ENCODE measurements at places on chromosomes 3 and 15.
A peak's percentile ranks its signal among the peaks of the same experiment; 100 is the strongest.

- no peak for DNase-seq
Observed at GRCh38 chr15:93954985-93955571, 276.3 kb upstream of the MCTP2 start.

DNA sequence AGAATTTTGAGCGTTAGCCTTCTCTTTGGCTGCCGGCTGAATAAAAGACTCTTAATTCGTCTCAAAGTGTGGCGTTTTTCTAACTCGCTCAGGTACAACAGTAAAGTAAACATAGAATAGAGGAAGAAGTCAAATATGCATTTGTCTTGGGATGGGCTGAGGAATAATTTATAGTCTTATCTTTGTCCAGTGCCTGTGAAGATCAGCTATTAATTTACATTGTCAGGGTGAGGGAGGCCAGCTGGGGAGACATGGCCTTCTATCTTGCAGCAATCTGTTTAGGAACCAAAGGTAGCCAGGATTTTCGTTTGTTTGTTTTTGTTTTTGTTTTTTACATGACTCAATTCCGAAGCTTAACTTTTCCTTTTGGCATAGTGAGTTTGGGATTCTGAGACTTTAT lies 100.2 kb downstream of the VPS8 start:
- DNase-seq, result no peak

DNA sequence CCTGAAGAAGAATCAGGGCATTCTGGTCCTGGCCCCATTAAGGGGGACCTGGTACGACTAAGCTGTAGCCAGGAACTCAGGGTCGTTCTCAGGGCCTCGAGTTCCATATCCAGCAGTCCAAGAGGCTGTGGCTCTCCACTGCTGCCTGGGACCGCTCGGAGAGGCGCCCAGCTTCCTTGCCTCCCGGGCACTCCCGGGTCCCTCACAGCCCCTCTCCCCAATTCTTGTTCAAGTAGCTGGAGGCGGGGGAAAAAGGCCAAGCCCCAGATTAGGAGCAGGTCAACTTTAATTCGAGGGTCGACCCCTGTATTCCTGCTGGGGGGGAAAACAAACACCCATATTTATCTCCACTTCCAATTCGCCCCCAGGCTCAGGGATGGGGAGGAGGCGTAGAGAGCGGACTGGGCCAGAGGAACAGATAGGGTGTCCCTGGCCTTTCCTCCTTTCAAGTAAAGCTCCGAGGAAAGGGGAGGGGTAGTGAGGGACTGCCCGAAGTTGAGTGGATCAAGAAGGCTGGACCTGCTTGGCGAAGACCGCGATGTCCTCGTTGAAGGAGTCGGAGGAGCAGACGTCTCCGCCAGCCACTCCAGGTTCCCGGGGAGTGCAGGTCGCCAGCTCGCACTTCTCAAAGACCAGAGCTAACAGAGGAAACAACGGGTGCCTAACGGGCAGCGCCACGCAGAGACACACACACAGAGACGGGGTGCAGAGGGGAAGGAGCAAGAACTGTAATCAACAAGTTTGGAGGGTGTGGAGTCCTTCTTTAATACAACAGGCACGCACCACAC lies 4.4 kb downstream of the MEIS2 start:
- DNase-seq, result no peak

GRCh38 chr3:170226426-170226960 lies 4.3 kb downstream of the PRKCI start:
- DNase-seq, result no peak

DNA sequence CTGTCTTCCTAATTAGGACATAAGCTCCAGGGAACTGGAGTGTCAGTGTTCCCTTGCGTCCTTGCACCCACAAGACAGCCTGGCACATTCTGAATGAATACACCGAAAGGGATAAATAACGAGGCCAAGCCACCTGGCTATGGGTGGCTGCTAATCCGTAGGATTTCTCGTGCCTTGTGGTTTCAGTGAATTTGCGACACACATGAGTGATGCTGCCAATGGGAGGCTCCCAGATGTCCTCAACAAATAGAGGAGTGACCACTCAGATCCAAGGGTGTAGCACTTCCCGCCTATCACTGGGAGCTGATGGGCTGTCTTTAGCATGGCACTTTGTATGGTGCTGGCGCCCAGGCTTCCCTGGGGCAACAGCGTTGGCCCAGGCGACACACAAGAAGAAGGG lies 43.4 kb downstream of the APBA2 start:
- DNase-seq, result no peak

- no peak for DNase-seq
Observed at GRCh38 chr15:80554560-80554959, 140.6 kb upstream of the ABHD17C start.

DNA sequence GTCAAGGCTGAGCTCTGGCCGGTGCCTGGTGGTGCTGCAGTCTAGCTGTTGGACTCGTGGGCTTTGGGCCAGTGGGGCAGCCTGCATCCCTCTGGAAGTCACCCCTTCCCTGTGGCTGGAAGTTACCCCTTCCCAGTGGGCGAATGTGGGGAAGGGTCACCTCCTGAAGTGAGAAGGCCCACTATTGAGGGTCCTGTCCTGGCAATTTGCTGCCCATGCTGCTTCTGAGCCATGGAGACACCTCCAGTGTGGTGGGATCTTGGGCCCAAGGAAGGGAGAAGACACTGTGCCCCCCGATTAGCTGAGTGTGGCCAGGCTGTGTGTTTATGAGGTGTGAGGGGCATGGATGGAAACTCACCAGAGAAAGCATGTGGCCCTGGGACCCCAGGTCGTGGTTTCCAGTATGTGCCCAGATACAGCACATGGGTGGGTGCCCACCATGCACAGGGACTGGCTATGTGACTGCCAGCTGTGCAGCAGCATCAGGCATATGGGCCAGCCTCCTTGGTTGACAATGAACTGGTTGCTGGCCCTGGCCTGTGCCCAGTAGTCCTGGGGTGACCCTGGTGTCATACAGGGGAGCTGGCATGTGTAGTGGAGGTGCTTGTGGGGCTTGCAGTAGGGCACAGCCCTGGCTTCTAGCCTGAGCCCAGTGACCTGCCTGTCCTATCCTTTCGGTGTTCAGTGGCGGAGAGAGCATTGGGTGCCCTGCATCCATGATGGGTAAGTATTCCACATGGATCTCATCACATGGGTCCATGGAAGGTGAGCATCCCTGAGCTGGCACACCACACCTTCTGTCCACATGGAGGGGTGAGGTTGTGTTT lies 221.2 kb downstream of the SNRPN start:
- DNase-seq, result peak; percentile 1

- no peak for DNase-seq
Observed at GRCh38 chr3:173957646-173958045, 560.1 kb downstream of the NLGN1 start.

- no peak for DNase-seq
Observed at GRCh38 chr15:49815526-49815925, 194.7 kb downstream of the DTWD1 start.

GRCh38 chr3:126656371-126657134 lies 1.6 kb upstream of the TXNRD3 start:
- DNase-seq, result no peak

DNA sequence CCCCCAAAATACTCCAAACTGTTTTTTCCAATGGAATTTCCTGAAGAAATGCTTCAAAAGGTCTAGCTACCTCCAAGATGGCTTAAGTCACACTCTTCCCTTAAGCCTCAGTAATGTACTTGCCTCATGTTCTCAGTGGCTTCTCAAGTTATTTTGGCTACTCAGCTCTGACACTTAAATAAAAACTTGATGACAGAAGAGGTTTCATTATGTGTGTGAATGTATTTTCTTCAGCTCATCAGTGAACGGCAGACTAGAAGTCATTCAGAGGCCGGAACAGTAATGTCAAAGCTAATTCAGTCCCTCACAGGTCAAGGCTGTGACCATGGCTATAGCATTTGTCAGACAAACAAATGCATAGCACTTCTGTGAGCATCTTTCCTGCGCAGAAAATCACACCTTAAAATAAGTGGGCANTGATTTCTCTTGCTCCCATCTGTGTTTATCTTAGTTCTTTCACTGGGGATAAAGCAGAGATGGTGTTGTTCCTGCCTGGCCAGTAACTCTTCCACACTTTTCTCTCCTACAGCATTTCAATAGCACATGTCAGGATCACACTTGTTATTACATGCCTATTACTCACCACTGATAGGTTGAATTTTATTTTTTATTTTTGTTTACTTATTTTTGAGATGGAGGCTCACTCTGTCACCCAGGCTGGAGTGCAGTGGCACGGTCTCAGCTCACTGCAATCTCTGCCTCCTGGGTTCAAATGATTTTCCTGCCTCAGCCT lies 68.5 kb upstream of the PLCL2 start:
- peak; percentile 69 for DNase-seq

- no peak for DNase-seq
Observed at GRCh38 chr3:10888518-10889090, 72.6 kb downstream of the SLC6A11 start.

DNA sequence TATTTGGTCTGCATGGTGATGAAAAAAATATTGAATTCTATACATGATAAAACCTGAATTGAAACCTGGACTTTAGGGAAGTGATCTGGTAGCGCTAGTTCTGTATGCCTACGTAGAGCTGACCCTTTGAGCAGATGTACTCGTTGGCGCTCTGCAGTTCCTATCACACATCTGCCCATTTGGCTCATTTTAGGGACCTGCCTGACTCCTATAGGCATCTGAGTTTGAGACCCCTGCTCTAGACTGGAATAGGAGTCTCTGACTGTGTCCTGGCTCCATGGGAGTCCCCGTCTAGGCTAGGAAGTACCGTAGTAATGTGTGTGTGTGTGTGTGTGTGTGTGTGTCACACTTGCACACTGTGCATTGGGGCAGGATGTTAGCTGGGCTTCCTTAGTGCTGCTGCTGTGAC lies 21.2 kb downstream of the STARD5 start:
- DNase-seq, result no peak

GRCh38 chr15:92448370-92448769 lies 54.7 kb downstream of the ST8SIA2 start:
- no peak for DNase-seq

- DNase-seq, result no peak
Observed at GRCh38 chr3:86973440-86973839, 17.5 kb downstream of the VGLL3 start.

GRCh38 chr15:89785774-89786140 lies 9.6 kb downstream of the MESP2 start:
- no peak for DNase-seq

- DNase-seq, result no peak
Observed at GRCh38 chr3:158762701-158763100, 30.4 kb upstream of the RARRES1 start.

GRCh38 chr3:107963581-107963980 lies 127.2 kb downstream of the CD47 start:
- no peak for DNase-seq

- DNase-seq, result no peak
Observed at GRCh38 chr3:157274644-157275137, 114.7 kb upstream of the CCNL1 start.

GRCh38 chr3:182527745-182528144 lies 265.6 kb upstream of the ATP11B start:
- DNase-seq, result no peak

DNA sequence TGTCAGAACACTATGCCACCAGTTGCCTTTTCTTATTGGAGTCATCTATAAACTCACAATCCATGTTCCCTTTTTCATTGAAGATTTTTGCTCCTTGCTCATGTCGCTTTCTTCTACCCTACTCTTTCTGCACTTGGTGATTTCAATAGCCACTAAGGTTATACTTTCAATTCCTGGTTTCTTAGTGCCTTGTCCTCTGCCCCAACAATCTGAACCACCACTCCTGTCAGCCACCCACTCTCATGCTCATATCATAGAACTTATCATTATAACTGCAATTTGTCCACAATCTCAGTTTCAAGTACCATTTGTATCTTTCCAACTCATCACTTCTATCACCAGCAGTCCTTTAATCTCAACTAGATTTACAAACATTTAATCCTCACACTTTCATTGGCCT lies 10.0 kb upstream of the GRAMD1C start:
- no peak for DNase-seq

DNA sequence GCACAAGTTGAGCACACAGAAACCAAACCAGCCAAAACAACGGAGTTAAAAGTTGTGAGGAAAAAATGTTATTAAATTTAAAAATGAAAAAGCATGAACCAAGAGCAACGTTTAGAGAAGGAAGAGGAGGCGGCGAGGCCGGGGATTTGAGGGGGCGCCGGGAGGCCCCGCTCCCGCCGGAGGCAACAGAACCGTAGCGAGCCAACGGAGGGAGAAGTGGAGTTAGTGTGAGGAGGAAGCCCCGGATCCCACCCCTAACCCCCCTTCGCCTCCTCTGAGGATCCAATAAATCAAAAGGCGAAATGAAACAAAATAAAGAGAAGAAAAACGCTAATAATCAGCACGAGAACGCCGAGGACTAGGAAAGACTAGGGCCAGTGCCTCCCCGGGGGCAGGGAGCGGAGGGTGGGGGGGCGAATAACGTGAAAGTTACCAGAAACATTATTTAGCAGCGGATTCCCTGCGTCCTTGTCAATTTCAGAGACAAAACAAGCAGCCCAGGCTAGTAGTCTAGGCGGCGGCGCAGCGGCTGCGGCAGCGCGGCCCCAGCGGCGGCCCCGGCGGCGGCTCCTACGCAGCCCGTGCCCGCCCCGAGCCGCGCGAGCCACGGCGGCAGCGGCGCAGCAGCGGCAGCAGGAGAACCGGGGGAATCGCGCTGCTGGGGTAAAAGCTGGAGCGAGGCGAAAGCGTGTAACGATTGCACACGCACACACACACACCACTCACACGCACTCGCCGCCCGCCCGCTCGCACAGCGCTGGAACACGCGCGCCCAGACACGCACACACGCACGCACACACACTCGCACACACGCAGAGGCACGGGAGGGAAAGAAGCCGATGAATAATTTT lies 1.7 kb downstream of the MEIS2 start:
- DNase-seq, result no peak

- DNase-seq, result no peak
Observed at GRCh38 chr15:68401496-68402431, 30.2 kb downstream of the ITGA11 start.

DNA sequence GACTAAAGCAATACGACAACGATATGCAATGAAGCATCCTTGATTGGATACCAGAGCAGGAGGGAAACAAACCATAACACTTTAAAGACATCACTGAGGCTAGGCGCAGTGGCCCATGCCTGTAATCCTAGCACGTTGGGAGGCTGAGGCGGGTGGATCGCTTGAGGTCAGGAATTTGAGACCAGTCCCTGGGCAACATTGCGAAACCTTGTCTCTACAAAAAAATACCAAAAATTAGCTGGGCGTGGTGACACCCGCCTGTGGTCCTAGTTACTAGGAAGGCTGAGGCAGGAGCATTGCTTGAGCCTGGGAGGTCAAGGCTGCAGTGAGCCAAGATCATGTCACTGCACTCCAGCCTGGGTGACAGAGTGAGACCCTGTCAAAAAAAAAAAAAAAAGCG lies 33.9 kb upstream of the BHLHE40 start:
- no peak for DNase-seq

All from T-helper 2 cell (primary cell).